Calu3 (cell line): ENCODE measurements at places on chromosomes 6 and 20.
A peak's percentile ranks its signal among the peaks of the same experiment; 100 is the strongest.

GRCh38 chr6:134031696-134032255 is 20.6 kb downstream of the SLC2A12 start:
- H3K27me3 ChIP-seq: no peaks in the 10 kb centered on the region
- no peak overlapping the region for H3K4me3 ChIP-seq
- DNase-seq: peak; percentile 20
- peaks cover 16% of the 10 kb centered on the region for H3K36me3 ChIP-seq
- H3K4me1 ChIP-seq: peaks cover 86% of the 10 kb centered on the region

DNA sequence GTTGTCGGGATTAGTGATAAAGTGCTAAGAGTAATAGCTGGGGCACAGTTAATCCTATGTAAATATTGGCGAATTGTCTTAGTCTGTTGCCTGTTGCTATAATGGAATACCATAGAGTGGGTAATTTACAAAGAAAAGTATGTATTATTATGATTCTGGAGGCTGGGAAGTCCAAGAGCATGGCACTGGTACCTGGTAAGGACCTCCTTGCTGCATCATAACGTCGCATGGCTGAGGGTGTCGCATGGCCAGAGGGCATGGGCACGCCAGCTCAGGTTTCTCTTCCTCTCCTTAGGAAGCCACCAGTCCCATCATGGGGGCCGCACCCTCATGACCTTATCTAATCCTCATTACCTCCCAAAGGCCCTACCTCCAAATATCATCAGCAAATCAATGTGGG is 29.7 kb downstream of the IRF4 start:
- no peaks in the 10 kb centered on the region for H3K27me3 ChIP-seq
- DNase-seq: no peak
- H3K4me3 ChIP-seq: no peak overlapping the region
- H3K27ac ChIP-seq: no peak overlapping the region

- H3K4me3 ChIP-seq: no peak overlapping the region
- H3K4me1 ChIP-seq: no peaks in the 10 kb centered on the region
- H3K27ac ChIP-seq: no peak overlapping the region
- peaks cover 15% of the 10 kb centered on the region for H3K36me3 ChIP-seq
- DNase-seq: no peak
- H3K27me3 ChIP-seq: no peaks in the 10 kb centered on the region
Observed at GRCh38 chr6:150981095-150981494, 115.6 kb downstream of the MTHFD1L start.

- DNase-seq: no peak
- H3K27ac ChIP-seq: no peak overlapping the region
- H3K36me3 ChIP-seq: no peaks in the 10 kb centered on the region
- H3K27me3 ChIP-seq: no peaks in the 10 kb centered on the region
- H3K4me1 ChIP-seq: peaks cover 5% of the 10 kb centered on the region
- no peak overlapping the region for H3K4me3 ChIP-seq
Observed at GRCh38 chr6:128558021-128558420, 37.6 kb upstream of the PTPRK start.

GRCh38 chr6:14641423-14642135 is 524.0 kb downstream of the CD83 start:
- H3K4me1 ChIP-seq: peaks cover 34% of the 10 kb centered on the region
- DNase-seq: no peak
- no peak overlapping the region for H3K4me3 ChIP-seq
- H3K27me3 ChIP-seq: no peaks in the 10 kb centered on the region
- peaks cover 5% of the 10 kb centered on the region for H3K36me3 ChIP-seq

DNA sequence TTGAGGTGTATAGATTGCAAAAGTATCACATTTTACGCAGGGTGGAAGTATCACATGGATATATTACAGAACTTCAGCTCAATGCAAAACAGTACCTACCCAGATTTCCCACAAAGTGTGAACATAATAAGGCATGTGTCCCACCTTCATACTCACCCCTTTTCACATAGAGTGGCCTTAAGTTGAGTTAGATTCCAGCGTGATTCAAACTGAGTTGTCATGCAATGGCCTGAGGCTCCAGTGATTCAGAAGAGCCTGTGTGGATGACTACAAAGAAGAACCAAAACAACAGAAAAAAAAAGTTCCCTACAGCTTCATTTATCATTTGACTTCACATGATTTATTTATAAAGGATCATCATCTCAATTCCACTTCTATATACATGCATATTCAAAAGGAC is 309.7 kb downstream of the SLC35F1 start:
- no peak overlapping the region for H3K4me3 ChIP-seq
- H3K36me3 ChIP-seq: no peaks in the 10 kb centered on the region
- no peaks in the 10 kb centered on the region for H3K4me1 ChIP-seq
- DNase-seq: no peak
- no peaks in the 10 kb centered on the region for H3K27me3 ChIP-seq
- no peak overlapping the region for H3K27ac ChIP-seq

DNA sequence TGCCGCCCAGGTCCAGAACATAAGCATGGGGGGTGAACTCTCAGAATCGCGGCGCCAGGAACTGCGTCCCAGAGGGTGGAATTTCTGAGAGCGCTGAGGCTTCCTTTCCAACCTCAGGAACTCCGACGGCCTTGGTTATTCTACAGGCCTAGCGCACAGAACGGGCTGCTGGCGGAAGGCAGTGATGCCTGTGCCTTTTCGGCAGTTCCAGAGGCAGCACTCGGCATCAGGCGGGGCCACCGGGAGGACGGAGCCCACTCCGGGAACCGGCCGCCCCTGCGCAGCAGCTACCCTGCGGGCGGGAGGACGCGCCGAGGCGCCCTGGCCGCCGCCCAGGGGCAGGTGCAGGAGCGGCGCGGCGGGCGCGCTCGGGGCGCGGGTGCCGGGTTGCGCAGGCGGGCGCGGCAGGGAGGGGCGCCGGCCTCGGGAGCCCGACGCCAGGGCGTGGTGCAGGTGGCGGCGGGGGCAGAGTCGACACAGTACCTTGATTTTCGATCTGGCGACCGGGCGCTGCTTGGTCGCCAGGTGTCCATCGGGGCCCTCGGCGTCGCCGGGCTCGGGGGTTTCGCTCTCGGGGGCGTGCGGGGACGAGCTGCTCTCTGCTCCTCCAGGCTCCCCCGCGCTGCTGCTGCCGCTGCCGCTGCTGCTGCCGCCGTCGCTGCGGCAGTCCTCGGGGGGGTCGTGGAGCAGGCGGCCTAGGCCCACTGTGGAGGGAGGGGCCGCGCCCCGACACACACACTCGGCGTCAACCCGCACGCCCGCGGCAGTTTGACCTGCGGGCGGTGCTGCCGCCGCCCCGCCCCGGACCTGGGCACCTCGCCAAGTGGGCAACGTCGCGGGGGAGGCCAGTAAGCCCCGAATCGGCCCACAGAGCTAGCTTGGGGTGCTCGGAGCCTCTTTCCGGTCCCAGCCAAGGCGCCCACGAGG is 1.3 kb downstream of the OVOL2 start:
- peaks cover 26% of the 10 kb centered on the region for H3K36me3 ChIP-seq
- H3K27me3 ChIP-seq: no peaks in the 10 kb centered on the region
- H3K27ac ChIP-seq: no peak overlapping the region
- H3K4me3 ChIP-seq: peak overlapping the region; percentile 68
